Inflammatory macrophage (primary cell): ENCODE measurements at places on chromosomes 4 and X.

GRCh38 chr4:121277194-121278105, 103.4 kb downstream of the QRFPR start:
- DNase-seq = peak; percentile 2

GRCh38 chr4:146245246-146245645, 30.9 kb downstream of the REELD1 start:
- DNase-seq = no peak

- DNase-seq = no peak
These were observed 168.2 kb downstream of the C4orf33 start for GRCh38 chr4:129264008-129264657.

DNA sequence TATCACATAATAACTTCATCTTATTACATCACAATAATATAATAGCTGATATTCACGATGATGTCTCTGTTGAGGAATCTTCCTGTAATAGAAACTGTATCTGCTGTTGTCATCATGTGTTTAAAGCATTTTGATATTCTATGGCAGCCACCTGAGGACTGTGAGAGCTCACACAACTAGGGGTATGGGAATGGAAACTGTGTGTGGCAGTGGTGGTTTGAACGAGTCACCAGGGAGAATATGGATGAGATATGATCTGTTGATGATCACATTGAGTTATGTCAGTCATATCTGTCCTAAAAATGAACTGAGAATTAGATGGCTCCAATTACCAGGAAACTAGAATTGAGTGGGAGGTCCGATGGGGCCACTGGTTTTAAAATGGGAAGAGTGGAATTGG, 169.6 kb downstream of the MID1IP1 start:
- DNase-seq = no peak

DNA sequence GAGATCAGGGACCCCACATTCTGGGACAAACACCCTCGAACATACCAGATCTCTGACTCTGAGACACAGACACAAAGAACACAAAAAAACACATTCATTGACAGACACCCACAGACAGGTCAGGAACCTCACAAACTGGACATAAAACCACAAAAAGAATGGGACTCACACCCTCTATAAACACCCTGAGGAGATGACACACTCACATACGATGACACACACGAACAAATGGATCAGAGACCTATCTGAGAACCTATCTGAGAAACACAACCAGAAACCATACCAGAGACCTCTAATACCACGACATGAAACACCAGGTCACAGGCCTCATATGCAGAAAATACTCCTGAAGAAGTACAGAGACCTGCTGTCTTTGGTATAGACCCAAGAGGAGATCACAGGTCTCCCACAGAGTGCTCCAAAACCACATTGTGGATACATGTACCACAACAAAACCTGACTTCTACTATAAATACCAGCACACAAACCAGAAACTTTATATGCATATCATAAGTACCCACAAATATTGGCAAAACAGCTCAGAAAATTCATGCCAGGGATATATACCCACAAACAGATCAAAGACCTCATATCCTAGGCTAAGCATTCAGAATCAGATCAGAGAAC, 19.5 kb downstream of the SUV39H1 start:
- DNase-seq = no peak

- DNase-seq = no peak
These were observed 13.5 kb downstream of the TEX13B start for GRCh38 chrX:107968623-107969022.

DNA sequence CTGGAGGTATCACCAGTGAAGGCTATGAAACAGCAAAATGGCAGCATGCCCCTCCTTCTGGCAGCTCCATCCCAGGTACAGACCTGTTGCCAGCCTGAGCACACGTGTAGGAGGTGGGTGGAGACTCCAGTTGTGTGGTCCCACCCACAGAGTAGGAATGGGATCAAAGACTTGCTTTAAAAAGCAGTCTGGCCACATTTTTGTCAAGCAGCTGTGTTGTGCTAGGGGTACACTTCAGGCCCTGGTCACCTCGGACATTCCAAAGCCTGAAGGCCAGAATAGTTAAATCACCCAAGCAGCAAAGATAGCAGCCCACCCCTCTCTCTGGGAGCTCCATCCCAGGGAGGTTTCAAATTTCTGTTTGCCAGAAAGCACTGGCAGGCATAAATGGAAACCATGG, 20.3 kb upstream of the AMBN start:
- DNase-seq = no peak

- no peak for DNase-seq
These were observed 297.2 kb upstream of the LDB2 start for GRCh38 chr4:17195461-17196275.

DNA sequence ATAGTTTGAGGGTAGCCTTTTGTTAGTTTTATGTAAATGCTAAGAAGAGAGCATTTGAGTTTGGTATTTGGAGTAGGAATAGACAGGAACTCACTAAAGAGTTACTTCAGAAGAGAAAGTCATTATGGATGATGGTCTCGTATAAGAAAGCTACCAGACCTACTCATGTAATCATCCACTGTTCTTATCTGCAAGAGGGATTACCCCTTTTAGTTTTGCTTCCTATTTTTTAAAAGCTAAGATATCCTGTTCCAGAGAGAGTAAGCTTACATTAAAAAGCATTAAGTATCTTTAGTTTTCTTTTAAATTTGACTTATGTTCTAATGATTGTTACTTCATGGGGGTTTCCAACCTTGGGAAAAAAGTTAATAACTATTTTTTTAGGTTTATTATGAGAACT, 12.5 kb upstream of the ART3 start:
- DNase-seq = peak; percentile 35

- DNase-seq = no peak
These were observed 103.0 kb upstream of the ENPP6 start for GRCh38 chr4:184320631-184321030.
